ENCODE measurements at places on chromosomes 16 and 17. TPM values are rescaled to one million over a fixed set of nuclear protein-coding genes. Genes with fewer than 3 reads are reported as not detected.

Gene TMEM204
- polyA plus RNA-seq: not detected

Gene KCNAB3
- polyA plus RNA-seq: 0.58 TPM

Gene NT5C3B
- 20.8 TPM for polyA plus RNA-seq

Gene NPIPA7
- 5.9 TPM for polyA plus RNA-seq

Gene NPIPA5
- polyA plus RNA-seq: 9.5 TPM

Gene ABCA10
- 6.0 TPM for polyA plus RNA-seq

Gene PLLP
- 0.55 TPM for polyA plus RNA-seq

Gene GGA3
- polyA plus RNA-seq: 9.1 TPM

Gene CEP295NL
- polyA plus RNA-seq: not detected

Gene AATK
- polyA plus RNA-seq: 0.48 TPM

Gene SLC12A3
- polyA plus RNA-seq: 0.20 TPM
